ENCODE measurements at places on chromosomes 12 and 14. TPM values are rescaled to one million over a fixed set of nuclear protein-coding genes. Genes with fewer than 3 reads are reported as not detected.

The CLEC1A gene
- polyA plus RNA-seq = 21.2 TPM

DNA sequence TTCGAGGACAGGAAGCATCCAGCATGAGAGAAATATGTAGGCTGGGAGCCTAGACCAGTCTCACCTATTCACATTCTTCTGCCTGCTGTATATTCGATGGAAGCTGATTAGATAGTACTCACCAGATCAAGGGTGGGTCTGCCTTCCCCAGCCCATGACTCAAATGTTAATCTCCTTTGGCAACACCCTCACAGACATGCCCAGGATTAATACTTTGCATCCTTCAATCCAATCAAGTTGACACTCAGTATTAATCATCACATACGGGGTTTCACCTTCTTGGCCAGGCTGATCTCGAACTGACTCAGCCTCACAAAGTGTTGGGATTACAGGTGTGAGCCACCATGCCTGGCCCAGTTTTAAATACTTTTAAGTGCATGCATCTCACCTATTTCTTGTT is 30.5 kb upstream of the SLC10A1 start:
- DNase-seq = no peak

- DNase-seq = no peak
Measured at GRCh38 chr12:125222876-125223275, 157.6 kb downstream of the AACS start.

GRCh38 chr14:32171469-32171868 is 30.4 kb upstream of the RNU6-7 start:
- no peak for DNase-seq

DNA sequence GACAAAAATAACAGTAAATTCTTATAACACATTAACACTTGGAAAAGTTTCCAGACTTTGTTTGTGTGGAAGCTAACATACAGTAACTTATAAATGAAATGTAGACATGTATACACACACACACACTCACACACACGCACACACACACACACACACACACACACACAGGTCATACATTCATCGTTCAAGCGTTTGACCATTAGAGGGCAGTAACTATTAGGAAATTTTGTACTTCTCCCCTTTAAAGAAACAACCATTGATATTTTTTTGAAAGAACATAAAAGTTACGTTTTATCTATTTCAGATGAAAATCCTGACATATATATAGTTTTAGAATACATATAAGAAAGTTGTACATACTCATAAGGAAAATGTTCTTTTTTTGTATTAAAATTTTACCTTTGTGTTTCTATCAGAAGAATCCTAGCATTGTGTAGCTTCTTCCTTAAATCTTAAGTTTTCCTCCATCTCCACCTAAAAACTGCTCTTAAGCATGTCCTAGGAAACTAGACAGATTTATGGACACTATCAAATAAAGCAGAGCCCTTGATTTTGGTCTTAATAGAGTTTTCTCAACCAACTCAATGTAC is 29.0 kb downstream of the PTPRQ start:
- DNase-seq = peak; percentile 65

GRCh38 chr12:52585946-52586345 is 12.3 kb upstream of the KRT74 start:
- no peak for DNase-seq

DNA sequence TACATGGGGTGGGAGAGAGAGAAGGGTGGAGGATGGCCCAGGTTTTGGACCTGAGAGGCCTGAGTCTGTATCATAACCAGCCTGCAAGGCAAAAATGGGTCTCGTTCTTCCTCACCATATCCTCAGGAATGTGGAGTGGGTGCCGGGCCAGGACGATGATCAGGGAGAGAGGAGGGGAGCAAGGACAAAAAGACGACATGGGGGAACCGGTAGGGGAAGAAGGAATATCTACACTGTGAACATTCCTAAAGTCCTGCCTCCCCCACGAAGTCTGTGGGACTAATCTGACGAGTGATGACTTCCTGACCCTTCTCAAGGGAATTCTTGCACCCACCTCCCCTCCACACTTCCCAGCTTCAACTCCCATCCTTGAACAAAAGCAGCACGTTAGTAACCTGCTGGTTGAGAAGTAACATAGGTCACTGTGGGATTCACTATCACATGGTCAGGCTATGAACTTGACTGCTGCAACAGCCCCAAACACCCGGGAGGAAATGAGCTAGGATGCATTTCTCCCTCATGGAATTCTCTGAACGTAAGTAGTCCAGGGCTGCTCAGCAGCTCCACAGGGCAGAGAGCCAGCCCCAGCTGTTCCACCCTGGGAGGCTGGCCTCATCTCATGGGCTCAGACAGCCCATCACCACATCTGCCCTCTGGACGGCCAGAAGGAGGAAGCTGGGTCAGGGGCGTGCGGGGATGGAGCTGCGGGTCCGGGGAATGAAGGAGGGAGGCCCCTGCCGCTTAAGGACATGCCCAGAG is 36.8 kb upstream of the VWF start:
- DNase-seq = peak; percentile 88

Data from endothelial cell of umbilical vein (primary cell).